ENCODE measurements at places on chromosomes 2 and 18.

GRCh38 chr2:28716265-28716865 is 35.3 kb upstream of the PPP1CB start:
- H3K27me3 ChIP-seq: no peaks in the 10 kb centered on the region
- no peaks in the 10 kb centered on the region for H3K36me3 ChIP-seq

- H3K4me3 ChIP-seq: no peak overlapping the region
- no peak for DNase-seq
- H3K4me1 ChIP-seq: no peaks in the 10 kb centered on the region
- H3K27ac ChIP-seq: no peak overlapping the region
- no peaks in the 10 kb centered on the region for H3K27me3 ChIP-seq
- H3K36me3 ChIP-seq: no peaks in the 10 kb centered on the region
Observed at GRCh38 chr2:53220969-53221368, 546.6 kb upstream of the CHAC2 start.

DNA sequence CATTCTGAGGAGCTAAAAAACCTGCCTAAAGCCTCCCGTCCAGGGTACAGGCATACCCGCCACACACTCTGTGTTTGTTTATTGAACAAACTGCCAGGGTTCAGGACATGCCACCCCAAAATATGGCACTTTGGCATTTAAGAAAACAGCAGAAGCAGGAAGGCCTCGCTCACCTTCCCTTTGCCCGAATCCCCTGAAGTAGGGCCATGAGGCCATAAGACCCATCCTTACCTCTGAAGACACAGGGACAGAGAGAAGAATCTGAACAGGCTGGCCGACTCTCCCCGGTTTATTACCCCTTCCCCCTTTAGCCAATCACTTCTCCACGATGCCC is 1.7 kb upstream of the NEURL3 start:
- H3K4me3 ChIP-seq: no peak overlapping the region
- peaks cover 42% of the 10 kb centered on the region for H3K27me3 ChIP-seq
- H3K27ac ChIP-seq: no peak overlapping the region
- no peaks in the 10 kb centered on the region for H3K4me1 ChIP-seq

DNA sequence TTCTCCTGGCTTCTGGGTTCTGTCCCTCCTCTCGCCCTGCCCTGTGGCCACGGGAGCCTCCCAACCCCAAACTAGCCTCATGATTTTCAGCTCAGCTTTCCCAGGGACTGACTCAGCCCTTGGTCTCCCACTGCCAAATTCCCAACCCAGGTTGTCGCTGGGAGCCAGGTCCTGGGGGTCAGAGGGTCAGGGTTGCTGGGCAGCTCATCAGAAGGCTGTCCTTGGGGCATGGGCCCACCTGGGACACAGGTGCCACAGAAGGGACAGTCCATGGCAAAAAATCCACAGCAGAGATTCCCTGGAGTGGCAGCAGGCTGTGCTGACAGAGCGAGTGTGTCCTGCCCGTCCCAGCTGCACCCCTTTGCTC is 180.4 kb downstream of the TWIST2 start:
- H3K36me3 ChIP-seq: no peaks in the 10 kb centered on the region
- no peak overlapping the region for H3K27ac ChIP-seq
- no peaks in the 10 kb centered on the region for H3K4me1 ChIP-seq
- peaks cover 18% of the 10 kb centered on the region for H3K27me3 ChIP-seq
- no peak overlapping the region for H3K4me3 ChIP-seq

- H3K4me1 ChIP-seq: no peaks in the 10 kb centered on the region
- no peak overlapping the region for H3K4me3 ChIP-seq
- DNase-seq: no peak
- no peaks in the 10 kb centered on the region for H3K36me3 ChIP-seq
Observed at GRCh38 chr2:97726261-97727064, 13.1 kb downstream of the ZAP70 start.
